Upper lobe of left lung (tissue), 6 donors: ENCODE measurements at places on chromosomes 2 and 18.

DNA sequence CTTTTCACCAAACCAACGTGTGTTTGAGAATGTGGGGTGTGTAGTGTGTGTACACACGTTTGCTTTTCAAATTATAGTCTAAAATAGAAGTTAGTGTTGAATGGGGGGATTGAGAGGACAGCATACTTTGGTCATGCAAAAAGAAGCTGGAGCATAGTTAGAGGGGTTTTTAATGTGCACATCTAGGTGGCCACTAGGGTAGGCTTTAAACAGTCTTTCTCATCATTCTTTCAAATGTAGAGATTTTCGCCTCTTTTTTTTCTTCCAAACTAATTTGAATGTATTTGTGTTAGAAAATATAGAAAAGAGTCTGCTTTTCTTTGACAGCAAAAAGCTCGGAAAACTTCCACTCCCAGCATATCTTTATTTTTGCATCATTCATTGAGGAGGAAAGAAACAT, 165.2 kb upstream of the MYO3B start:
- DNase-seq, result no peak

DNA sequence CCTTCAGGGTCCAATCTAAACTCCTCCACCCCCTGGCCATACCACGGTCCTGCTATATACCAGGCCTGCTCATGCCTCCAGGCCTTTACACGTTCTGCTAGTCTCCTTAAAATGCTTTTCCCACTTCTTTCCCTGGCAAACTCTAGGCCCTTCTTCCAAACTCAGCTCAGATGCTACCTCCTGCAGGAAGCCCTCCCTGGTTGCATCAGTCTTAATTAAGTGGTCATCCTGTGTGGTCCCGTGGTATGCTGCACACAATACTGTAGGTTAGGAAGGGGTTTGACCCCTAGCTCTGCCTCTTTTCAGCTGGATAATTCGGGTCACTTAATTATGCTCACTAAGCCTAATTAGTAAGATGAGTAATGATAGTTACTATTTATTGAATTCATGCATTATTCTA, 85.9 kb upstream of the SP3 start:
- DNase-seq, result no peak

GRCh38 chr2:170436077-170436943, 258.4 kb downstream of the MYO3B start:
- DNase-seq, result no peak

DNA sequence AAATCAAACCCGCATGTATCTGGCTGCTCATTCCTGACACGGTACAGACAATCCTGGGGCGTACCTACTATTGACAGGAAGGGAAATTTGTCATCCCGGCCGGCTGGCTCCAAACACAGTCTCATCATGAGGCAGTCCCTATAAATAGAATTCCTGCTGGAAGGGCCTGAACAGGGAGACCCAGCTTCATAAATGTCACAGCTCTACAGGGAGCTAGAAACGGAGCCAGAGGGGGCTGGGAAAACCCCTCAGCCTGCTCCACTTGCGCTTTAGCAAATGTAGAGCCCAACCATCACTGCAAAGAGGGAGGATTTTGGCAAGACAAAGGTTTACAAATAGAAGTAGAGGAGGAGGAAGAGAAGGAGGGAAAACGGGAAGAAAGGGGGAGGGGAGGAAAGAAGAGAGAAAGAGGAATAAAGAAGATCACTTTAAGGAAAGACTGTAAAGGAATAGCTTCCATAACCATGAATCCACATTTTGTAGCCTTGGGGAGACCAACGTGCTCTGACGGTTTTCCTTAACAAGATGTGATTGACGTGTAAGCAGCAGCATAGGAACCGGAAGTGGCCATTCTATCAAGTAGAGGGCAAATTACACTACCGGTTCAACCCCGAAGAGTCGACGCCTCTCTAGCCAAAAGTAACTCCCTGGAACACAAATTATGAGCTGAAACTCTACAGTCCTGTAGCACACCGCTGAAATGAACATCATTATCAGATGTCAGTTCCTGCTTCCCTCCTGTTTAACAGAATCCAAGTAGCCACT, 56.8 kb upstream of the TTN start:
- no peak for DNase-seq

GRCh38 chr2:72933646-72934151, 16.4 kb downstream of the EMX1 start:
- DNase-seq, result peak; percentile 66

GRCh38 chr18:31064130-31064529, 21.6 kb upstream of the DSC3 start:
- no peak for DNase-seq

- no peak for DNase-seq
These were observed 250.7 kb downstream of the NAPG start for GRCh38 chr18:10776493-10776892.

- DNase-seq, result no peak
These were observed 544.8 kb downstream of the ARHGAP15 start for GRCh38 chr2:143674051-143674450.

DNA sequence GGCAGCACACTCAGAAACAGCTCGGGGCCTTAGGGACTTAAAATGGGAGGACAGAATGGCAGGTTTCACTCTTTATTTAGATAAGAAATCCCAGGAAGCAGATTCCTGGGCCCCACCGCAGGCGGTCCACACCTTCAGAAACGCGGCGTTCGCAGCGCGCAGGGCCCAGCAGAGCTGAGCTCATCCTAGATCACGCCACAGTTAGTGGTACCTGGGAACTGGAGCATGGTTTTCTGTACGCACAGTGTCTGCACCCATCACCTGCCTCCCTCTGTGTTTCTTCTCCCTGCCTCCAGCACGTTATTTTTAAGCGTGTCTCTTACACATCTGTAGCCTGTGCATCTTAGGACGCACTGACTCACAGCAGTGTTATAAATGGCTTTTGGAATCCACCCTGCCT, 242.1 kb downstream of the ALPK2 start:
- peak; percentile 61 for DNase-seq

- DNase-seq, result no peak
These were observed 38.7 kb downstream of the INPP4A start for GRCh38 chr2:98483257-98483861.

DNA sequence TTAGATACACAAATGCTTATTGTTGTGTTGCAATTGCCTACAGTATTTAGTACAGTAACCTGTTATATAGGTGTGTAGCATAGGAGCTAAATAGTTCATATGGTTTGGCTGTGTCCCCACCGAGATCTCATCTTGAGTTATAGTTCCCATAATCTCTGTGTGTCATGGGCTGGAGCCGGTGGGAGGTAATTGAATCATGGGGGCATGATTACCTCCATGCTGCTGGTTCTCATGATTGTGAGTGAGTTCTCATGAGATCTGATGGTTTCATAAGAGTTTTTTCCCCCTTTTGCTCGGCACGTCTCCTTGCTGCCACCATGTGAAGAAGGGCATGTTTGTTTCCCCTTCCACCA, 190.5 kb upstream of the SESTD1 start:
- no peak for DNase-seq
